ENCODE measurements at places on chromosomes 13 and 19. TPM values are rescaled to one million over a fixed set of nuclear protein-coding genes. Genes with fewer than 3 reads are reported as not detected.

The SYNGR4 gene
- total RNA-seq = not detected

The FPR3 gene
- 1.7 TPM for total RNA-seq

The ELSPBP1 gene
- total RNA-seq = not detected

The MIA gene
- total RNA-seq = 1.7 TPM

The C5AR2 gene
- 1.2 TPM for total RNA-seq

The SRRM5 gene
- total RNA-seq = 0.33 TPM

The GPR183 gene
- 12.6 TPM for total RNA-seq

GRCh38 chr13:51764184-51765141, 39.5 kb downstream of the DHRS12 start:
- no peak for DNase-seq

DNA sequence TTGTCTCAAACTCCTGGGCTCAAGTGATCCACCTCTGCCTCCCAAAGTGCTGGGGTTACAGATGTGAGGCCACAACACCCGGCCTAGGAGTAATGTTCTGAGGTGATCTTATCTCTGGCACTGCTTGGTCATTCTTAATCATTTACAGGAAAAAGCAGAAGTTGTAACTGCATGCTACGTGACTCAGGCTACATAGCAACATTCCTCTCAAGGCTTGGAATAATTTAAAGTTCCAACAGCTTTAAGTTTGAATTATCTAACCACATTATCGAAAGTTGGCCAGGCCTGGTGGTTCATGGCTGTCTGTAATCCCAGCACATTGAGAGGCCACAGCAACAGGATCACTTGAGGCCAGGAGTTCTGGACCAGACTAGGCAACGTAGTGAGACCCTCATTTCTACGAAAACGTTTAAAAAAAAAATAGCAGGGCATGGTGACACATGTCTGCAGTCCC, 3.9 kb upstream of the B9D2 start:
- no peak for DNase-seq

DNA sequence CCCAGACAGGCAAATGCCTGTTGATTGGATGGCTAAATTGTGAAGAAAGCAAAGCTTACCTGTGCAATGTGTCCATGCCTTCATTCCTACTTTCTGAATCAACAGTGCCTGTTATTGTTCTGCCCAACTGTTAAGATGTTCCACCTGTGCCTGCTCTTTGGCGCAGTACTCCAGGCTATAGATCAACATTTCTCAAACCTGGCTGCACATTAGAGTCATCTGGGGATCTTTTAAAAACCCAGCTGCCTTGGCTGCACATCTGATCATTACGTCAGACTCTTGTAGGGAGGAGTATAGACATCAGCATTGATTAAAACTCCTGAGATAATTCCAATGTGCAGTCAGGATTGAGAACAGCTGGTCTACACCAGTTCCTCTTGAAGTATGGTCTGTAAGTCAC, 16.2 kb upstream of the CPB2 start:
- DNase-seq = no peak

DNA sequence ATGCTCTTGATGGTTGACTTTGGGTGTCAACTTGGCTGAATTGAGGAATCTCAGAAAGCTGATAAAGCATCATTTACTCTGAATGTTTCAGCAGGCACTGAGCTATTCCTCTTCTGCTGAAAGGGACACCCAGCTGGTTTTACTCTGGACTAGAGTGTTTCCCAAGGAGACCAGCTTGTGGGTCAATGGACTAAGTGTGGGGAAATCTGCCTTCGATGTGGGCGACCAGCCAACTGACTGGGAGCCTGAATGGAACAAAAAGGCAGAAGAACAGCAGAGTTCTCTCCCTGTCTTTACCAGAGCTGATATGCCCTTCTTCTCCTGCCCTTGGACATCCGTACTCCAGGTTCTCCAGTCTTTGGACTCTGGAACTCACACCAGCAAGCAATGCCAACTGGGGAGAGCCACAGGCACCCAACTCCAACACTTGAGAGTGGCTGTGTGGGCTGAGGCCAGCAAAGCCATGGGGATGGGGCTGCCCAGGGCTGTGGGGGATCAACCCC, 32.2 kb downstream of the MRPL57 start:
- DNase-seq = no peak

DNA sequence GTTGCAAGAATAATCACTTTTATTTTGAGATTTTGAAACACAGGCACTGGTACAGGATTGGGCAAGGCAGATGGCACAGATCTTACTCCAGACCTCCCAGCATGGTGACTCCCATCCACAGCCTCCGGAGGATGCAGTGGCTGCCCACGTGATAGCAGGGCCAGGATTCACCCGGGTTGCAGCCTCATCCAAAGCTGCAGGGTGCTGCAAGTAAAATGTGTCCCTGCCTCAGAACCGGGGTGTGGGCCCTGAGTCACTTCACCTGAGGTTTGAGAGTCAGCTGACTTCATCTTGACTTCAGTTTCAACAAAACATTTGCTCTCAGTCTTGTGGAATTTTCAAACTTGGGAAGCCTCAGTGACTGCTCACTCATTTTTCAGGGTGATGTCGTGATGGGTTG, 201.9 kb downstream of the FGF9 start:
- DNase-seq = no peak

DNA sequence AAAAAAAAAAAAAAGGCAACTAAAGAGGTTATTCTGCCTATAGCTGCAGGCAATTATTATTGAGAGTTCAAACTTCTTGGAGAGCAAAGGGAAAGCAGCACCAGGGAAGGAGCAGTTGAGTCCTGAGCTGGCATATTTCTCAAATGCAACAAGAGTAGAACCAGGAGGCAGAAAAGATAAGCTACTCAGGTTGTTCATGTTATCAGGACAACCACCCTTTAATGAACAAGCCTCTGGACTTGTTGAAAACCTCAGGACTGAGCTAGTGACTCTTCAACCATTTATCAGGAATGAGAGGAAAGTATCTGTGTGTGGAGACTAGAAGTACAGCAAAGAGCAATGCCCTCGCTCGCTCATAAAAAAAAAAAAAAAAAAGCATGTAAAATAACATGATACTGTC, 183.0 kb downstream of the KCTD12 start:
- no peak for DNase-seq

GRCh38 chr19:14561249-14561648, 10.6 kb downstream of the NDUFB7 start:
- no peak for DNase-seq

DNA sequence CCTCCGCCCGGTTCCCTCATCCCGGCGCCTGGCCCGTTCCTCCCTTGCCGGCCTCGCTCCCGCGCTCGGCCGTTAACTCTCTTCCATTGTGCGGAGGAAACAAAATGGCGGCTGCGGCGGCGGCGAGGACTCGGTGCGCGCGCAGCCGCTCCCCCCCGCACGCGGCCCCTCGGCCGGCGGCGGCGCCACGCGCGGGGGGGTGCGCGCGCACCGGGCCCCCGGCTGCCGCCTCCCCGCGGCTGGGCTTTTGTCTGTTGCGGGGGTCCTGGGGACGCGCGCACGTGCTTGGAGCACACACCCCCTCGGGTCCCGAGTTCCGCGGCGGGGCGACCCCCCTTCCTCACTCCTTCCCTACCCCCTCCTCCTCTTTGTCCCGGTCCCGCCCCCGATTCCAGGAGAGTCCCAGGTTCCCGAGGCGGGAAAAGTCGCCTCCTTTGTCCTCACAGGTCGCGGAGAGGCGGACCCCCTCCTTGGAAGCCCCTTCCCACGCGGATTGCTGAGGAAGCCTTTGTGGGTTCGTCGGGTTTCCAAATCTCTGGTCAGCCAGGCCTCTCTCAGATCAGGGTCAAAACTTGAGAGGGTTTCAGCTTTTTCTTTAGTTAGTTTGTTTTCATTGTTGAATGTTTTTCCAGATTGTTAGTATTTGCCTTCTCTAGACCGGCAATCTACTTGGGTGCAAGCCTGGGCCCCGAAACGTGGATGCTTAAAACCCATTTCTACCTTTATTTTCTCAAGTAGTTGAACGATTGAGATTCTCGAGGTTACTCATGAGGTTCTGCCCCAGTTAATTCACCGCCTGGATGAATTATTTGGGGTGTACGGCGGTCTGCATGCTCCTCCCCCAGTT, 687 bp downstream of the ILF3 start:
- peak; percentile 79 for DNase-seq

DNA sequence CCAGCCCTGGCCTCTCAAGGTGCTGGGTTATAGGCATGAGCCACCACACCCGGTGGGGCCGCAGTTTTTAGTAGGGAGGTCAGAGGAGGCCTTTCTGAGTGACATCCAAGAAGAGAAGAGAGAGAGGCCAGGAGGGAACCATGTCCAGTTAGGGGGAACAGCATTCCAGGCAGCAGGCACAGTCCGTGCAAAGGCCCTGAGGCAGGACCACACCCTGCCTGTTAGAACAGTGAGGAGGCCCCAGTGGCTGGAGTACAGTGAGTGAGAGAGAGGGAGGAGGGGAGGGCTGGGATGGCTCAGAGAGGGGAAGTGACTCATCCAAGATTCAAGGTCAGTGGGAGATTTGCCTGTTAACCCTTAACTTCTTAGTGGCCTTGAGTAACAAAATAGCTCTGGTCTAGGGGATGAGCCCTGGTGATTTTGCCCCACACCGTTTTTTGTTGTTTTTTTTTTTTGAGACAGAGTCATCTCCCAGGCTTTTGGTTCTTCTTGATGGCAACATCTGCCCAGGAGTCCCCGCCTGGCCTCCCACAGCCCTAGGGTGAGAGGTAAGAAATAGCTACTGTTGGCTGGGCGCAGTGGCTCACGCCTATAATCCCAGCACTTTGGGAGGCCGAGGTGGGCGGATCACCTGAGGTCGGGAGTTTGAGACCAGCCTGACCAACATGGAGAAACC, 2.7 kb upstream of the PLIN3 start:
- DNase-seq = peak; percentile 61

DNA sequence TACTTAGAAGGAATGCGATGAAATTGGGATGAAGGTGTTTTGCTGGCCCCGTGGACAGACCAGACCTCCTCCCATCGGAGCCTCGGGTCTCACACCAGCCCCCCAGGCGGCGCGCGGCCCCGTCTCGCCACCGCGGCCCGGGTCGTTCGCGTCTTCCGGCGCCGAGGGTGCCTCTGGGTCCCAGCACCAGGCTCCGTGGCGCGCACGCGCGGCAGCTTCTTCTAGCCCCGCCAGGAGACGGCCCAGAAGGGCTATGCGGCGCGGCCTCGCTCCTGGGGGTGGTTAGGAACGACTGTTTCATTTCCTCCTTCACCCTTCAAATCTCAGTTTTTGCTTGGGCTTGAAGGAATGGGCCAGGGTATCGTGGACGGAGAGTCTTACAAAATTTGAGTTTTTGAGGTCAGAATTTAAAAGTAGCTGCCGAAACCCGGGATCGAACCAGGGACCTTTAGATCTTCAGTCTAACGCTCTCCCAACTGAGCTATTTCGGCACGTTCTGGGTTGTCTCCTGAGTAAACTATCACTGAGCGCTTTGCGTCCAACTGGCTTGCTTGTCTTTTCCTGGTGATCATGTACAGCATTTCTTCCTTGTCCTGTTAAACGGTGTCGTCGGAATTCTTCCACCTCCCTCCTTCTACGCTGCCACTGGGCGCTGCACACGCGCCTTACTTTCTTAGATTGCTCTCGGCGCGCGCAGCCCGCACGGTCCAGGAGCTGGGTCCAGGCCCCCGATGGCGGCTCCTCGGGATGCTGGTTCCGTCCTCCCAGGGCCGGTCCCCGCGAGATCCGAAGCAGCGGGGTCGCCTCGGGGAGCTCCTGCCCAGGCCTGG, 46.5 kb downstream of the TGDS start:
- DNase-seq = peak; percentile 94

GRCh38 chr19:12833738-12834565, 427 bp downstream of the RTBDN start:
- DNase-seq = no peak

- no peak for DNase-seq
These were observed 1051.5 kb downstream of the DIAPH3 start for GRCh38 chr13:59112221-59112718.

- no peak for DNase-seq
These were observed 13.8 kb downstream of the ATP12A start for GRCh38 chr13:24693862-24694471.

GRCh38 chr13:42345367-42345766, 73.4 kb downstream of the AKAP11 start:
- DNase-seq = no peak

DNA sequence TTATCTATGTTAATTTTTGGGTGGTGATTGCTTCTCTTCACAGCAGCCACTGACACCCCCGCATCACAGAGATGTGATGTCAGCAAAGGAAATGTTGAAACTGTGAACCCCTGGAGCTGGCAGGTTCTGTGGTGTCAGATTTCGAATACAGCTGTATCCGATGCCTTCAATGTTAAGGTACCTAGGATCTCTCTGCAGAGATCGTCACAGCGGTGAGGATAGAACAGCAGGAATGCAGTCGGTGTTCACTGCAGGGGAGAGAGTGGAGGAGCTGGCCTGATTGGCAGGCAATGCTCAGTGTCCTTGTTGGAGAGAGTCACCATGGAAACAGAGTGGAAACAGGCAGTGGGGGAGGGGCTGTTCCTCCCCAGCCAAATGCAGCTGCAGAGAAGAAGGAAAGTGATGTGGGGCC, 79.5 kb upstream of the ZNF835 start:
- DNase-seq = peak; percentile 74

- DNase-seq = no peak
These were observed 3.9 kb downstream of the EEF2 start for GRCh38 chr19:3981373-3981735.

DNA sequence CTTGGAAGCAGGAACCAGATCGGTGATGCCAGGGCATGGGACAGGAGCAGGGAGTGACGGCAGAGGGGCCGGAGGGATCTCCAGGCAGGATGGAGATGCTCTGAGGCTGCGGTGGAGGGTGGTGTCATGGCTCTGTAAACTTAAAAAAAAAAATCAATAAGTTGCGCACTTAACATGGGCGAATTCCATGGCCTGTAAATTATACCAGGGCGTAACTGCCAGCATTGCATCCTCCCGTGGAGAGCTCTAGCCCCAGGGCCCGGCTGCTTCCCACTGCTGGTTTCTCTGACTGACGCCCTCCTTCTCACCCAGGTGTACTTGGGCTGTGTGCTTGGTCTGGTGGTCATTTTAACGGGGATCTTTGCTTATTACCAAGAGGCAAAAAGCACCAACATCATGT, 8.7 kb downstream of the ATP12A start:
- DNase-seq = no peak

- DNase-seq = no peak
These were observed 151.7 kb downstream of the EFNB2 start for GRCh38 chr13:106383791-106384190.

DNA sequence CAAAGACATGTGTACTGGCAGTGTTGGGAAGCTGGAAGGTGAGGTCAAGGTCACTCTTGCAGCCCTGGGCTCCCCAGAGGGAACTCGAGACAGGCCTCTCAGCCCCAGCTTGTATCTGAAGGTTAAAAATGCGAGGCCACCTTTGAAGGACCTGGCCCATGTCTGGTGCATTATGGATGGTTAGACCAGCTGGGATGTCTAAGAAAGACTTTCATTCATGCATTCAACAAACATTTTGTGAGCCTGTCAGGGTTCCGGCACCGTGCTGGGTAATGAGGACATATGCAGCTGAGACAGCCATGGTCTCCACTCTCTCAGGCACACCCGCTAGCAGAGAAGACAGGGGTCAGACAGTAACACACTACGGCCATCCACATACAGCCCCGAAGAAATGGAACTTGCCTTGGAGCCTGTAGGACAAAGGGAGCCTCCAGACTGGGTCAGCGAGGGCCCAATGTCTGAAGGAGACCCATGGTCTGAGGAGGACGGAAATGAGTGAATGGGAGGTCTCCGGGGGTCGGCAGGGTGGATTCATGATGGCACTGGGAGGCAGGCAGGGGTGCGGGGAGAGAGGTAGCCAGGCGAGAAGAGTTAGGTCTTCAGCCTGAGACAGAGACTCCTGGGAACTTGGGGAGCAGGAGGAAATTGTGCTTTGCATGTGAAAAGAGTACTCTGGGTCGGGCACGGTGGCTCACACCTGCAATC, 19.0 kb downstream of the VSTM2B start:
- DNase-seq = no peak

Data from ovary (tissue), 10 donors.